ENCODE measurements at places on chromosomes 12 and 14.

GRCh38 chr14:96274543-96274942 lies 18.5 kb downstream of the BDKRB1 start:
- no peak for DNase-seq

- no peak for DNase-seq
These were observed 836.7 kb upstream of the FOXG1 start for GRCh38 chr14:27929797-27930347.

- no peak for DNase-seq
These were observed 24.8 kb upstream of the PLEKHG6 start for GRCh38 chr12:6285532-6286306.

DNA sequence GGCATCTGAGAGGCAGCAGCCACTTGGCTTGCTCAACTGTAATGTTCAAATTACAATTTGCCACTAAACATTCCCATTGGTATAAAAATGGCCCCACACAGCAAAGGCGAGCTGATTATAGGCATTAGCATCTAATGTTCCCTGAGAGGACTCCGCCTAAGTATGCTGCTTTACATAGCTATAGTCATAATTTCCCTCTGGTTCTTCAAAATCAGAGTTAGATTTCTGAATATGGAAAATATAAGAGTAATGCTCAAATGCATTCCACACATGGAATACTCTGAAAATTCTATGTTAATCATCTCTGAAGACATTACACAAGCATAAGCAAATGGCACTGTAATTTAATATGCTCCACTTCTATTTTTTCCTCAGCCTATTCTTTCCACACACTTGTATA lies 83.7 kb upstream of the BTG1 start:
- no peak for DNase-seq

GRCh38 chr14:100605706-100606686 lies 18.8 kb upstream of the BEGAIN start:
- no peak for DNase-seq

DNA sequence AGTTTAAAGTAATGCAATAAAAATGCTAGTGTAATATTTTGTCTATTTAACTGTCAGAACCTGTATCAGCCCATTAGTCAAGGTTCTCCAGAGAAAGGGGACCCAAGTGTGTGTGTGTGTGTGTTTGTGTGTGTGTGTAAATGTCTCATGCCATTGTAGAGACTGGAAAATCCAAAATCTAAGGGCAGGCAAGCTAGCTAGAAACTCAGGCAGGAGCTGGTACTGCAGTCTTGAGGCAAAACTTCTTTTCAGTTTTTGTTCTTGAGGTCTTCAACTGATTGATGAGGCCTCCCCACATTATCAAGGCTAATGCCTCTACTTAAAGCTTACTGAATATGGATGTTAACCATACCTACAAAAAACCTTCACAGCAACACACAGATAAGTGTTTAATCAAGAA lies 126.7 kb downstream of the PRKD1 start:
- DNase-seq, result no peak

All from activated T-helper 9 cell treated with anti-CD3 and anti-CD28 coated beads, Interleukin-2, amount 50 U/mL, for 16 hours (primary cell).